Jurkat, Clone E6-1 (cell line): ENCODE measurements at places on chromosomes 2 and 18.

- DNase-seq: no peak
Measured at GRCh38 chr18:11989174-11989573, 7.9 kb downstream of the IMPA2 start.

DNA sequence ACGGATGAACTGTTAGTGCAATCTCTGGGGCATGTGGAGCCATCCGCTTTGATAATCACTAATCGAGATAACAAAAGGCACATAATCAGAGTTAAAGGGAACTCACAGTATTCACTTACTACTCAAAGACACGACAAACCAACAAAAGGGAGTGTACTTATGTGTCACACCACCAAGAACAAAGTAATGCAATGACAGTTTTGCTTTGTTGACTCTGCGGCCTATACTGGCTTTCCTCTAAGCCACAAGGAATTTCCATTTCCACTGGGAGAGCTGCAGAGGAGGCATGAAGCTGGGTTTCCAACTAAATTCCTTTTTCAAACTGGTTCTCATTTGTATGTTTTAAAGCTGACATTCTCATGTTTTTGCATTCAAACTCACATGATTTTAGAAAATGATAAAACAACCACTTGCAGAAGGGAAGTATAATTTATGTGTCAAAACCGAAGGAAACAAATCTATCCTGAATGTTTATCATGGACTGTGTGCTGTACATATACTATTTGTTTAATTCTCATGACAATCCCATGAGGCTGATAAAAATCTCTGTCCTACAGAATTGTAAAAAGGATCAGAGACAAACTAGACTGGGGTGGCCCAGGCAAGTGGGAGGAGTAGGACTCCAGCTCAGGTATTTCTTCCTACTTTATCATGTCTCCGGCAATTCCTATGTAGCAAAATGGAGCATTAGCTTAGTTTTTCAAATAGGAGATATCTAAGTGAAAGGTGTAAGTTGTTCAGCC lies 149.6 kb upstream of the SMAD7 start:
- no peak for DNase-seq

- DNase-seq: no peak
Measured at GRCh38 chr2:70962885-70963878, 15.2 kb upstream of the ANKRD53 start.

GRCh38 chr2:234364661-234365060 lies 132.2 kb downstream of the ARL4C start:
- no peak for DNase-seq

DNA sequence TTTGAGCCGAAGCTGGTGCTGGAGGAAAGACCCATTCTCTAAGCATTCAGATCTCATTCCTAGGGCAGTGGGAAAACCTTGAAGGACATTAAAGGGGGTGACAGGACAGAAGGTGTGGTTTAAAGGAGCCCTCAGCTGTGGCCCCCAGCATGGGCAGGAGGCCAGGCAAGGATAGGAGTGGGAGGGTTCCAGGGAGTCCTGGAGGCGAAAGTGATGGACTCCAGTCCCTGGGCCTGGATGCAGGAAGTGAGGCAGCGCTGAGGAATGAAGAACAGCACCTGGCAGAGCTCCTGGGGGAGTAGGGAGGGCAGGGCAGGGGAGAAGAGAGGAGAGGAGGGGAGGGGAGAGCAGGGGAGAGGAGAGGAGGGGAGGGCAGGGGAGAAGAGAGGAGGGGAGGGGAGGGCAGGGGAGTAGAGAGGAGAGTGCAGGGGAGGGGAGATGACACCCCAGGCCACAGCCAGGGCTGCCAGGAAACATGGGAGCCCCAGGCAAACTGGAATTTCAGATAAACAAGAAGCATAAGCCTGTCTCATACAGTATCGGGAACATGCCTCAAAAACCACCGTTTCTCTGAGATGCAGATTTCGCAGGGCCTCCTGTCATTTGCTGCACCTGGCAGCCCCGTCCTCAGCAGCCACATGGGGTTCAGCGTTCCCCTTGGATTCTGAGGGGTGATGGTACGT lies 5.7 kb downstream of the RAMP1 start:
- DNase-seq: no peak

- DNase-seq: no peak
Measured at GRCh38 chr2:25115902-25116301, 52.5 kb downstream of the POMC start.

- no peak for DNase-seq
Measured at GRCh38 chr2:18583905-18584607, 5.3 kb downstream of the NT5C1B start.

GRCh38 chr2:46493241-46493970 lies 14.0 kb downstream of the TMEM247 start:
- DNase-seq: no peak

DNA sequence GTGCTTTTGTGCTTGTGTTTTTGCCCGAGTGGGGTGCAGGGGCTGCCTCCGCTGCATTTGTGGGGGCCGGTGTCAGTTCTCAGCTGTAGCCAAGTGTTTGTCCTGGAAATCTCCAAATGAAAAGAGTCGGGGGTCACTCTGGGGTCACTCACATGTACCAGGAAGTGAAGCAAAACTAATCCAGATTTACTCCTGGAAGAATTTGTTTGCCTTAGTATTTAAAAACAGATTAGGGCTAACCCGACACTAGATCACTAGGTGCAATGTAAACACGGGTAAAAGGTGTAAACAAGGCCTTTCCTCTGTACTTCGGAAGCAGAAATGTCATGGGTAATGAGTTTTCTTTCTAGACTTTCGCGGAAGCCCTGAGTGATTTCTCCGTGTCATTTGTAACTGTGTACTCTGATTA lies 50.3 kb downstream of the GBX2 start:
- DNase-seq: no peak

DNA sequence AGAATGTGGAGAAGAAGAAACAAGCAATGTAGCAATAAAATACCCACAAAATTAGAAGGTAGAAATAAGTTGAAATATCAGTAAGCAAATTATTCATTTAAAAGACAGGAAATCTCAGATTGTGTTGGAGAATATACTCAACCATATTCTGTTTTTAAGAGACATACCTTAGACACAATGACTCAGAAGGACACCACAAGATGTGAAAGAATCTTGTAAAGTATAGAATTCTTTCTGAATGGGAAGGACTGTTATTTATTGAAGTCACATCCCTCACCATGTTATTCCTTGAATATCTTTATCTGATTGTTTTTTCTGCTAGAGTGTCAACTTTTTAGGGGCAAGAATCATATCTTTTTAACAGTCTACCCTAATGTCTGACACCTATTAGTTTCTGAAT lies 50.4 kb downstream of the CTAGE1 start:
- no peak for DNase-seq

- no peak for DNase-seq
Measured at GRCh38 chr18:57433482-57433881, 1.7 kb upstream of the ONECUT2 start.

DNA sequence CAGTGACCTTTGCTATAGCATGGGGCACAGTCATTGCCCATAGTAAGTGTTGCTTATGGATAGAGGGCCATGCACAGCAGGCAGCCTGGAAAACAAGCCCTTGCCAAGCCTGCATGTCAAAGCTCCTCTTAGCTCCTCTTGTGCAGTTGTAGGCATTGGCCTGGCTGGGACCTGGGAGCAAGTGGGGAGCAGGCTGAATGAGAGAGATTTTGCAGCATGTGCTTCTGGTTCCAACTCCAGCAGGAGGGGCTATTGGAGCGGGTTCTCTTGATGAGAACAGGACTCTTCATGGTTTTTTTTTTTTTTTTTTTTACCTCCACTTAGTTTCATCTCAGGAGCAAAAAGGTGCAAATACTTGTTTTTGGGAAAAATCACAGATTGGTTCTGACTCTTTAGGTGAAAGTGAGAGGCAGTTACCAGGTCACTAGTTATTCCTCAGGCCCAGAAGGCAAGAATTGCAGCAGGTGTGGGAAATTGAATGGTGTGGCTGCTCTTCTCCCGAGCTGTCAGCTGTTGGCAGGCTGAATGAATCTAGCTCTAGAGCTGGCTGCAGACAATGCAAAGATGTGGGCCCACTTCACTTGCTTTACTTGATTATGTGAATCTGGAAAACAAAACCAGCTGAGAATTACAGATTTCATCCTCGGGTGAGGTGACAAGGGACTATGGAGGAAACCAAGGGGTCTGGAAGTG lies 95.9 kb downstream of the MAP4K4 start:
- no peak for DNase-seq

- no peak for DNase-seq
Measured at GRCh38 chr2:195396479-195396878, 260.5 kb upstream of the SLC39A10 start.

DNA sequence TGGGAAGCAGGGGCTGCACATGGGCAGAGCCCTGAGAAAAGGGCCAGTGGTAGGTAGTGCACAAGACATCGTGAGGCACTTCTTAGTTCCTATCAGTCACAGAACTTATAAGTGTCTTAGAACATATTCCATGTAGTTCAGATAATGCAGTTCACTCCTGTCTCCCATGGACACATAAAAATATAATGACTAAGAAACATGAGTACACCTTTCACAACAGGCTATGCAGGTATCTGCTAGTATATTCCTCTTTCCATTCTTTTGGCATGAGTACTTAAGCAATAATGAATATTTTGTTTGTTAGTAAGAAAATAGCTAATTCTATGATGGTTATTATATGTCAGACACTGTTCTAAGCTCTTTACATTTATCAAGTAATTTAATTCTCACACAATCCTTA lies 808.4 kb downstream of the BCL11A start:
- no peak for DNase-seq

- DNase-seq: no peak
Measured at GRCh38 chr2:68837861-68838341, 33.3 kb downstream of the BMP10 start.

DNA sequence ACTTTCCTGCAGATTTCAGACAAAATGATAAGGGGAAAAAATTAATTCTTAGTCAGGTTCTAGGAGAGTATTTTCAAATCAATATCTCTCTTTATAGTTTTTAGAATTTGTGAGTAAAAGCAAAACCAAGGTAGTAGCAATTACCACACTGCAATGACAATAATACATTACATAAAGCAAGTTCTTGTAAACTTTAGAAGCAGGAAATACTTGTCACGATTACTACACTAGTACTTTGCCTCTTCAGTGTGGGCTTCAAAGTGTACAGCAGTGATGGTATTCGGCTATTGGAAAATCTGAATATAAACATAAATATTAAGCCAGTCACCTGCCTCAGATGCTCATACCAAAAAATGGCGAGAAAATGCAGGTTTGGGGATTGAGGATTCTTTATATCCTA lies 81.0 kb downstream of the ALPK2 start:
- DNase-seq: no peak

DNA sequence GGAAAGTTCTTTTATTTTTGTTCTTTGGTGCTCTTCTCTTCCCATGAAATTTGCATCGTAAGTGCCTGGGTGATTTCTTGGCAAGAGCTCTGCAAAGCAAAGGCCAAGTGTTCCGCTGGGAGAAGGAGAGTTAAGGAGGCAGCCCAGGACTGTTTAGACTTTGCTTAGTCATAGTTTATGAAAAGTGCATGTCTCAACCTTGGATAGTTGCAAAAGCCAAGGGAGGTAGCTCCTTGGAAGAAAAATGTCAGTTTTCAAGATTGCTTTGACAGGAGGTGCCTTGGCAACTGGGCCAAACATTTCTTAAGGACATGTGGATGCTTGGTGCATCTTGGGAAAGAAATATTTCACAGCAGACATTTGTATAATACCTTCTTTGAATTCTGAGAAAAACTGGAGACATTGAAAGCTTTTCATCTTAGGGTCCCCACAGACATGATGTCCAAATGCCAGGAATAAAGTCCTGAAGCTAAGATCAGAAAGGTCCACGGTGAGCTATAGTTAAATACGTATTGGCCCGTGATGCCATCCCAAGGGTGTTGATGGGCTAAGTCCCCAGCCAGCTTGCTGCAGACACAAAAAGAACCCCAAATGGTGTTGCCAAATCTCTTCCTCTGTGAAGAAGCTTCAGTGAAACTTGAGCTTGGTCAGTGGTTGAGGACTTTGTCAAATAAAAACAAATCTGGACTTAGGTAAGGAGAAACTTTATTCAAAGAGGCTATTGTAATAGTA lies 96.3 kb upstream of the THUMPD2 start:
- DNase-seq: no peak

- DNase-seq: no peak
Measured at GRCh38 chr2:9498210-9498609, 23.9 kb downstream of the IAH1 start.

DNA sequence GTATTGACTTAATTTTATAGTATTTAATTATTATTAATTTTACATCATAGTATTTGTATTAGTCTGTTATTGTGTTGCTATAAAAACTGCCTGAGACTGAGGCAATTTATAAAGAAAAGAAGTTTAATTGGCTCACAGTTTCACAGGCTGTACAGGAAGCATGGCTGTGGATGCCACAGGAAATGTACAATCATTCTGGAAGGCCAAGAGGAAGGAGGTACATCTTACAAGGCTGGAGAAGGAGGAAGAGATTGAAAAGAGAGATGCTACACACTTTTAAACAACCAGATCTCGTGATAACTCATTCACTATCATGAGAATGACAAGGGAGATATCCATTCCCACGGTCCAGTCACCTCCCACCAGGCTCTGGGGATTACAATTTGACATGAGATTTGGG lies 2019.4 kb upstream of the PIK3C3 start:
- DNase-seq: no peak

DNA sequence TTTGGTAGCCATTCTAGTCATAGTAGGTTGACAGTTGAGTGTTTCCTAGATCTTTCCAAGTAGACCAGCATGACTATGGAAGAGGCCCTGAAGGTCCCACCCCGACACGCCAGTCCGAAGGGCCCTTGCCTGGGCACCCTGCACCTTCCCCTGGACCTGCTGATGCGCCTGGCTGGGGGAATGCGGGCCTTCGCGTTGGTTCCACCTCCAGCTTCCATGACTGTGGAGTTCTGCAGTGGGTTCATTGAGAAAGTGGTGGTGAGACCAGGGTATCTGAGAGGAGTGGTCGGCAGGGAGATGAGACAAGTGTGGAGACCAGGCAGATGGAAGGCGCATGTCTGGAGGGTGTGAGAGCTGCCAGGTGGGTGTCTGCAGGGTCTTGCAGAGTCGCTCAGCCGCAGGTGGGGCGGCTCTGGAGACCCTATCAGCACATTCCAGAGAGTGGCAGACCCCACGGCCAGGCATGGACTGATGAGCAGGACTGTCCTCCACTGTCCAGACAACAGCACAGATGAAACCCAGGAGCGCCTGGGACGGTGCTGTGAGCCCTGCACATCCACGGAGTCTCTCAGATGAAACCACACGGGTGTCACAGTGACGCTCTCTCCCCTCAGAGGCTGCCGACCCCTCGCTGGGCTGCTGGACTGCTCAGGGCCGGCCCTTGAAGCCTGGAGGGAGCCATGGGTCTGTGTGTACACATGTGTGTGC lies 182.5 kb upstream of the HDAC4 start:
- DNase-seq: no peak
